Skin of body (tissue), 3 donors: ENCODE measurements at places on chromosomes 7 and 10. TPM values are rescaled to one million over a fixed set of nuclear protein-coding genes. Genes with fewer than 3 reads are reported as not detected.
A peak's percentile ranks its signal among the peaks of the same experiment; 100 is the strongest.

ANKRD61 gene
- total RNA-seq: not detected

NRCAM gene
- 7.9 TPM for total RNA-seq

ST8SIA6 gene
- 0.79 TPM for total RNA-seq

ADGRA1 gene
- 0.10 TPM for total RNA-seq

TMEM130 gene
- total RNA-seq: 1.3 TPM

CHN2 gene
- 9.1 TPM for total RNA-seq

- no peak for DNase-seq
Observed at GRCh38 chr7:4009211-4010060, 672.7 kb upstream of the FOXK1 start.

DNA sequence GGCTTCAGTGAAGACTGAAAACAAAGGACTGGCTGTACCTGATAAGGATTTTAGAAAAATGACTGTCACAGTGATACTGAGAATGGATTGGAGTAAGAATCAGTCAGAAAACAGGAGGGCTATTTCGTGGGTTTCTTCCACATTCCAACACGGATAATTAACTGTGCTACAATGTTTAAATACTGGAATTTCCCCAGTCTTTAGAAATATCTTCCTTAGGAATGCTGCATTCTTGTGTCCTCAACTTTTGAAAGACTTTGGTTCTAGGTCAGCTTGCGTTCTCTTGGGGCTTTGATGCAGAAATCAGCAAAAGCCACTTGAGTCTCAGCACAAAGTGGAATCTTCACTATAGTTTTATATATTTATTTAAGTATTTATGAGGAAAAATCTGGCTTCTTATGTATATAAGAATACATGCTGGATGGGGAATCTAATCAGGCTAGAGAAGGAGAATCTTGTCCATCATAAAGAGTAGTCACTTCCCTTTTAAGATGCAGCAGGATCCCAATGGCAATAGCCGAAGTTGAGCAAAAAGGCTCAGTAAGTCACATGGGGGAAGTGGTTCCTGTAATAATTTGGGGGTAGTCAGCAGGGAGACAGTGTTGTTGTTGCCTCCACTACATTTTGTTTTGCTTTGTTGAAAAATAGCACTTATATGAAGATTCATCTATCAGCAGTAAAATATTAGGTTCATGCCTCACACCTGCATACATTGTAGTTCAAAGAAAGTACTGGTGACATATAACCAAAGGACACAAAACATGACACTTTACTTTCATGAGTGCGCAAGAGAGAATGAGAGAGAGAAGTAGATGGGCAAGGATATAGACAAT, 86.0 kb downstream of the CH25H start:
- no peak for DNase-seq

DNA sequence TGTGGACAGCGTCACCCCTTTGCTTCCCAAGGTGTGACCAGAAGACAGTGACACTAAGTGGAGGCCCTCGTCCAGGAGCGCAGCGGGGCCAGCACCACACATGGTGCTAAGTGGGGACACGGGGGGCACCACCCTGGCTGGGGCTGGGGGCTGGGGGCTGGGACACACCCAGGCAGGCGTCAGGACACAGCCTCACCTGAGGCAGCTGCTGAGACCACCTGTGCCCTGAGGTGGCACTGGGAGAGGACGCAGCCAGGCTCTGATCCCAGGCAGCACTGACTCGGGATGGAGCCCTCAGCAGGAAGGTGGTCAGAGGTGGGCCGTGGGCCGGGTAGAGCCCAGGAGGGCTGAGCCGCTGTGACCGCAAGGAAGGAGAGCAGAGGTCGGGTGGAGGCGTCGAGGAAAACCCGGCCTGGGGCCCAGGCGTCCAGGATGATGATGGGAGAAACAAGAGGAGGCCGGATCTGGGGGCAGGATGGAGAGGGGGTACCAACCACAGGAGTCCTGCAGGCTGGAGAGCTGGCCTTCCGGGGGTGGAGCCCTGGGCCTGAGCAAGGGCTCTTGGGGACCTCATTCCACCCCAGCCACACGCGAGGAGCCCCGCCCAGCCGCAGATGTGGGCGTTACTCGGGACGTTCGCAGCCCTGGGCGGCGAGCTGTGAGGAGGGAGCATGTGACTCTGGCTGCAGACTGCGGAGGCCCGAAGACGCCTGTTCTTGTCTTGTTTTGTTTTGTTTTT, 22.5 kb downstream of the LRRC27 start:
- no peak for DNase-seq

DNA sequence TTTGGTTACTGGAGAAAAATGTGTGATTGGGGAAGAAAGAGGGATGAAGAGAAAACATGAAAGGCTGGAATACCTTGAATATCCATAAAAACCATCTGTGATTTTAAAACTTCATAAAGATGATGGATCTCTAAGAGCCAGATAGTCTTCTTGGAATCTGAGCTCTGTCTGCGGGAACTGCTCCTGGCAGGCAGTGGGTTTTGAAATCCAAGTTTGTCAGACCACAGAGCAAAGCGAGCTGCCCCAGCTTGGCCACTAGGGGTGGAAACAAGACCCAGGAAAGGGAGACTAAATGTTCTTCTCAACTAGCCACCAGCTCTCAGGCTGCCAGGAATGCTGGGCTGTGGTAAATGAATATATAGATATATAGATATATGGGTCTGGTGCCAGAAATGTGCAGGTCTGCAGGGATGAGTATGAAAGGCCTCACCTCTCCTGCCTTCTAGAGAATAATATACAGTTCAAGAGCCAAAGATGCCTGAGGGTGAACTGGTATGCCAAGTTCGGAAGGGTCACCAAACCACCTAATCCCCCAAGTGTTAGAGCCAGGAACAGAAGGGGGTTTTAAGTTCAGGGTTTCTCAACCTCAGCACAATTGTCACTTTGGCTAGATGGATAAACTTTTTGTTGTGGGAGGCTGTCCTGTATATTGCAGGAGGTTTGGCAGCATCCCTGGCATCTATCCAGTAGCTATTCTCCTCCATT, 208.8 kb downstream of the KCNMA1 start:
- no peak for DNase-seq

DNA sequence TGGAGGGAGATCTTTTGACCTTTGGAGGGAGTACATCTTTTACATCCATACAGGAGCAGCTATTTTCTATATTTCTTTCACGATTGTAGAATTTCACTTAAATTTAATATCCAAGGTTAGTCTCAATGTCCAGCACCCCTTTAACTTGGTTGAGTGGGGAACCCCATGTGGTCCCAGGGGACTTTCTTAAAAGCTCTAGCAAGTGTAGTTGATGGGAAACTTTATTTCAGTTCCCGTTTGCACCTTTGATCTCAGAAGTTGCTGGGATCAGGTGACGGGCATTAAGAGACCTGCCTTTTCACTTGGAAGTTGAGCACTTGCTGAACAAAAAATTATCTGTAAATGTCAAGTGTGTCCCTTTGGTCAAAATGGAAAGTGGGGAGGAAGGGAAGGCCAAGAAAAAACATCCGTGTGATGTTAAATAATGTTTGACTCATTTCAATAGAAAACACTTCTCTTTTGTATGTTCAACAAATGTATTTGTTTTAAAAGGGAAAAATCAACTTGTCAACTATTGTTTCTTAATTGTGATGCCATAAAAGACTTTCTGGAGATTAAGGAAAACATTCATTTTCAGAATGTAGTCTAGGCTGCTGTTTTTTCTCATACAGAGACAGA, 370.1 kb upstream of the GALNT17 start:
- no peak for DNase-seq

DNA sequence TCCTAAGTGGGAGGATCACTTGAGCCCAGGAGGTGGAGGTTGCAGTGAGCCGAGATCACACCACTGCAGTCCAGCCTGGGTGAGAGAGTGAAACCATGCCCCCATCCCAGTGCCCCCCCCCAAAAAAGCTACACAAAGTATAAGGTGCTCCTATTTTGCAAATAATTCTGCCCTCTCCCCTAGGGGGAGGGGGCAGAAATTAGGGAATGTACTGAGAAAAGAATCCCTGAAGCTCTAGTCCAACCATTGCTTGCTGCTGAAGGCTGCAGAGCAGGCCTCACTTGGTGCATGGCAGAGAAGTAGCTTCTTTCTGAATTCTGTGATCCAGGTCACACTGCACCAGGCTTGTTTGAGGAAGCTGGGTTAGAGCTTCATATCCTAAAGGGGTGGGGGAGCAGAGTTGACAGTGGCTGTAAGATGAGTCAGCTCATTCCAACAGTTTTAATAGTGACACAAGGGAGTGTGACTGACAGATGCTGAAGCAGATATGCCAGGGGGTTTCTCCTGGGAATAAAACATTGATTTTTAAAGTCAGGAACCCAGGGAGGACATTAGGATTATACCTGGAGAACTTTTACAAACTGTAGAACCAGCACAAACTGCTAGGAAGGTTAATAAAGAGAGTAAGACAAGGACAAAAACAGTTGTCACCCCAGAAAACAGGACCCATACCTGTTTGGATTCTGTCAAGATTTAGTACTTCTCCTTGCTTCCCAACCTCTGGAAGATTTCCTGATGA, 32.8 kb upstream of the STRIP2 start:
- no peak for DNase-seq

DNA sequence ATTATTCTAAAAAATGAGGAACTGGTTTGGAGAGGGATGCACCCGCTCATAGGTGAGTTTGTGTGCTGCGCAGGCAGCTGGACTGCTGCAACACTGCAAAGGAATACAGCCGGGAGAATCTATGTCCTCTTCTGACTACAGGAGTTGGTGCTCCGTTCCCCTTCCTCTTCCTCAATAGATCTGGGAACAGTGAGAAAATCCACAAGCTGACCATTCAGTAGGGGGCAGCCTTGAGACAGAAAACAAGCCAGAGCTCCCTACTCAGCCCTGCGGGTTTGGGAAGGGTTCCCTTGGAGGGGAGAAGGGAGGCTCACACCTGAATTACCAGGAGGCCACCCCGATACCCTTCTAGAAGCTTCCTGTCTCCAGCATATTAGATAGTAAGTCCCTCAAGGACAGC, 87.3 kb upstream of the FOXI2 start:
- DNase-seq: no peak

GRCh38 chr10:72694476-72695369, 2.8 kb downstream of the MCU start:
- peak; percentile 16 for DNase-seq
